NCI-H1417 (cell line): ENCODE measurements at places on chromosomes 3 and 15.

- peak; percentile 62 for DNase-seq
Measured at GRCh38 chr15:42119446-42119760, 25.0 kb upstream of the PLA2G4D start.

GRCh38 chr3:65015711-65016110, 327.9 kb upstream of the ADAMTS9 start:
- no peak for DNase-seq

GRCh38 chr15:75640483-75641178, 607 bp upstream of the IMP3 start:
- DNase-seq: peak; percentile 22

GRCh38 chr3:43005253-43005652, 26.1 kb downstream of the GASK1A start:
- DNase-seq: no peak

GRCh38 chr3:68560728-68561127, 371.6 kb downstream of the TAFA4 start:
- no peak for DNase-seq

DNA sequence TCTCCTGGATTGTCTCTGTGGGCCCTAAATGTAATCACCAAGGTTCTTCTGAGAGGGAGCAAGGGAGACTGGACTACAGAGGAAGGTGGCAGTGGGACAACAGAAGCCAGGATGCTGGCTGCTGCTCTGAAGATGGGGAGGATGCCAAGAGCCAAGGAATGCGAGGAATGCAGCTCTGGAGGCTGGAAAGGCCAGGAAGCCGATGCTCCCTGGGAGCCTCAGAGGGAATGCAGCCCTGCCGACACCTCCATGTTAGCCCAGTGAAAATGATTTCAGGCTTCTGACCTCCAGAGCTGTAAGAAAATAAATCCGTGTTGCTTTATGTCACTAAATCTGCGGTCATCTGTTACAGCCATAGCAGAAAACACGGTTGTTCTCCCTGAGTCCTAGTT, 44.1 kb downstream of the UMPS start:
- no peak for DNase-seq
